ENCODE measurements at places on chromosomes 6 and 20. TPM values are rescaled to one million over a fixed set of nuclear protein-coding genes. Genes with fewer than 3 reads are reported as not detected.

DNA sequence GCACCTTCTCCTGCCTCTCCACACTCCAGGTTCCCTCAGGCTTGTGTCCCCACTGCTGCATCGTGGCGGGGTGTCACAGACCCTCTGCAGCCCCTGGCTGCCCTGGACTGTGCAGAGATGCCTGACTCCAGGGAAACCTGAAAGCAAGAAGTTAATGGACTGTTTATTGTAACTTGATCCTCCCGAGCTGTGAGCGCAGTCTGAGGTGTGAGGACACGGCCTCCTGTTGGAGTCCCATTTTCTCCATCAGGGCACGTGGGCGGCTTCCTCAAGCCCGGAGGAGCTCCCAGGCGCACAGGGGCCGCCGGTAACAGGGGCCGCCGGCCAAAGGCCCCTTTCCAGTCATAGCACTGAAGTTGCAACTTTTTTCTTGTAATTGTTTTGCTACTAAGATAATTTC lies 16.9 kb downstream of the RBM38 start:
- peaks cover 30% of the 10 kb centered on the region for H3K36me3 ChIP-seq
- H3K4me1 ChIP-seq, result peaks cover 72% of the 10 kb centered on the region
- H3K4me3 ChIP-seq, result no peak overlapping the region
- peak; percentile 67 for DNase-seq
- peak overlapping the region; percentile 97 for H3K27ac ChIP-seq

DNA sequence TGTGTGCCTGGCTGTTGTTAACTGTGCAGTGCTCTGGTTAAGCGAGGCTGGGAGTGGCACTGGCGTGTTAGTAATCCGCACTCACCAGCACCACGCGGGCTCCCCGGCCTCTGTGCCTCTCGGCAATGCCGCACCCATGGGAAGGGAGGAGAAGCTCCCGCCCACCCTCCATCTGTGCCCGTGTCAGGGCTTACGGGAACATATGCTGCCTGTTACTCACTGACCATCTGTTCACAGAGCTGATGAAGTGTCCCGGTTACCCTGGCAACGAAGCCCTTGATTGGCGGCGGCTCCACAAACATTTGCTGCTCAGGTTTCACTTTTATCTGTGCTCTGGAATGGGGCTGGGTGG lies 114.7 kb downstream of the PSMB1 start:
- H3K27ac ChIP-seq, result peak overlapping the region; percentile 97
- H3K4me1 ChIP-seq, result peaks cover 58% of the 10 kb centered on the region
- H3K4me3 ChIP-seq, result peak overlapping the region; percentile 30
- DNase-seq, result peak; percentile 98

DNA sequence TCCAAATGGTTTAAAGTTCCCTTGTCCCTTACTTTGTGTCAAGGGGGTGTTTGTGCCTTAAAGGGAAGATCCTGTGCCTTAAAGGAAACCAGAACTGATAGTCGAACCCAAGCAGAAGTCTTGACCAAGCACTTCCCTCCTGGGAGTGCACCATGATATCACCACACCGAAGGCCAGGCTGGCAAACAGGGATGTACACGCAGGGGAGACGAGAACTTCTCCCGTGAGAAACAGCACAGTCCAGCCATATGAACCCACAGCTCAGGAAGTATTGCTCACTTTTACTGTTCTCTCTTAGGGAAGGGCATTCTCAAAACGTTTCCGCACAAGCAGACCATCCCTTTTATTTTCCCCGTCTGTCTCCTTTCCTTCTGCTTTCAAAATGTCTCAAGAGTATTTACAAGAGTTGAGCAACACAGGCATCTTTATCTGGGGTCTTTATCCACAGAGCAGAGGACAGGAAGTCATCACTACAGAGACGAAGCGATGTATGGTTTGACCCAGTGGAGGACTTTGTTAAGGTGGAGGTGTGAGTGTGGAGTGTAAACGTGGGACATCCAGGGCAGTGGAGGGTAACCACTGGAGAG lies 12.8 kb upstream of the SERPINB1 start:
- peaks cover 6% of the 10 kb centered on the region for H3K4me1 ChIP-seq
- DNase-seq, result no peak
- H3K4me3 ChIP-seq, result peak overlapping the region; percentile 57
- peak overlapping the region; percentile 78 for H3K27ac ChIP-seq

DNA sequence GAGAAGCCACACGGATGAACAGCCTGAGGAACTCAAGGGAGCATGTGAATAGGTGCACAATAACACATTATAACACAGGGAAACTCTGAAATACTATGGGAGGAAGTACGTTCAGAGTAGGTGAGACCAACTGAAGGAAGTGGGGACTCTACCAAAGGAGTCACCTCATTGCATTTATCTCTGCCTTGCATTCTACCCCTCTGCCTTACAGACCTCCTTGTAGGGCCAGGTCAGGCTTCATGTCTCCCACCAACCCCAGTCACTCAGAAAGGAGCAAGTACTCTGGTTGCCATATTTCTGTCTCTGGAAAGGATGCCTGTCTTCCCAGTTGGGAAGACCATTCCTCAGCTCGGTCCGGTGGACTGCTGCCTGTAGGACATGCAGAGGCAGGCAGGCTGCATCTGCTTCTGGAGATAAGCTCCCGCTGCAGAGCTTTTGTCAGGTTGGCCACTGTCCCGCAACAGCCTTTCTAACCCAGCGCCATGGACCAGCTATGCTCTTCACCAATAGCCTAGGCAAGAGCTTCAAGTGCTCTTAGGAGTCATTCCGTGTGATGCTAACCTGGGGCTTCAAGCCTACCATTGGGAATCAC lies 51.6 kb upstream of the ASIP start:
- no peak for DNase-seq
- H3K36me3 ChIP-seq, result no peaks in the 10 kb centered on the region
- no peaks in the 10 kb centered on the region for H3K27me3 ChIP-seq
- H3K4me1 ChIP-seq, result no peaks in the 10 kb centered on the region
- H3K27ac ChIP-seq, result no peak overlapping the region

DNA sequence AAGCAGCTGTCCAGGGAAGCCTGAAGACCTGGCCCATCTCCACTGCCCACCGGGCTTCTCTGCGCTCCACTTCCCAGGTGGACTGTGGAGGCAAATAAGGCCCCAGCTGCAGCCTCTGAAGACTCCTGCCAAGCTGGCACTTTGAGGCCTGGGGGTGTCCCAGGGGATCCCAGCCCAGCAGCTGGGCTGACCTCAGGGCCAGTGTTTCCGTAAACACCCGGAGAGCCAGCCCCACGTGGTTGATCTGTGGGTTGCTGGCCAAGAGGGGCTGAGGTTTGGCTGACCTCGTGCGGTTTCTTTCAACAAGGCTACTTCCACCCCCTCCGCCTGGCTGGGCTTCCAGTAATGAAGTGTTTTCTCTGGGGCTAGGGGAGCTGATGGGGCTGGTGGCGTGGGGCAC lies 12.4 kb upstream of the CCN5 start:
- no peaks in the 10 kb centered on the region for H3K36me3 ChIP-seq
- DNase-seq, result peak; percentile 76
- H3K27me3 ChIP-seq, result no peaks in the 10 kb centered on the region
- peaks cover 46% of the 10 kb centered on the region for H3K4me1 ChIP-seq
- peak overlapping the region; percentile 72 for H3K27ac ChIP-seq
- H3K4me3 ChIP-seq, result no peak overlapping the region

DNA sequence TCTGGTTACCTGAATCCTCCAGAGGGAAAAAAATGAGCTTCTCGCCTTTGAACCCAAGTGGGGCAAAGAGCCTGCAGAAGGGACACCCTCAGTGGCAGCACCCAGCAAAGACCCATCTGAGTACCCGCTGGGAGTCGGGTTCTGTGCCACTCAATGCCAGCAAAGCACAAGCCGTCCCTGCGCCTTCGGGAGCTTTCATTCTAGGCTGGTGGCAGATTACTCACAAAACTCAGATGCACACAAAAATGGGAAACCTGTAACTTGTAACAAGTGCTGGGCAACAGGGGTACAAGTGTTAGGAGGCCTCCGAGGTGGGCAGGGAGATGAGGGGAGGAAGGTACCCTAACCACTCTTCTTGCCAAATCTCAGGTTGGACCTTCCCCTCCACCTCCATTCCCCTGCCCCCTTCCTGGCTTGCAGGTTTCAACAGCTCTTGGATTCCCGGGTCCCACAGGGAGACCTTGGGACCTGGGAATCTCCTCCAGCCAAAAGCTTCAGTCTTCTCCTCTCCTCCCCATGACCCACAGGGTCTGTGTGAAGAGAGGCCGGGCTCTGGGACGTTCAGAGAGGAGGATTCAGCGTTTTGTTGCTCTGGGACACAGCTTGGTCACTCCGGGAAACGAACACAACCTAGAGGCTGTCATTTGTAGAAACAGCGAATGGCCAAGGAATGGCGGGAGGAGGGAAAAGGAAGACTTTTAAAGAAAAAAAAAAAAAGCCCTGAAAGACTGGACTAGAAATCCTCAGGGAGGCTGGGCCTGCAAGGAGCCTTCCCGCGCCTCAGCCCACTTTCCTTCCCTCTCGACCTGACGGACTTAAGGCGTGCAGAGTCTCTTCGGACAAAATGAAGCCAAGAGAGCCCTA lies 1.2 kb upstream of the PARD6B start:
- peaks cover 32% of the 10 kb centered on the region for H3K4me1 ChIP-seq
- H3K27ac ChIP-seq, result peak overlapping the region; percentile 84
- H3K27me3 ChIP-seq, result no peaks in the 10 kb centered on the region
- H3K4me3 ChIP-seq, result peak overlapping the region; percentile 66
- no peaks in the 10 kb centered on the region for H3K36me3 ChIP-seq

DNA sequence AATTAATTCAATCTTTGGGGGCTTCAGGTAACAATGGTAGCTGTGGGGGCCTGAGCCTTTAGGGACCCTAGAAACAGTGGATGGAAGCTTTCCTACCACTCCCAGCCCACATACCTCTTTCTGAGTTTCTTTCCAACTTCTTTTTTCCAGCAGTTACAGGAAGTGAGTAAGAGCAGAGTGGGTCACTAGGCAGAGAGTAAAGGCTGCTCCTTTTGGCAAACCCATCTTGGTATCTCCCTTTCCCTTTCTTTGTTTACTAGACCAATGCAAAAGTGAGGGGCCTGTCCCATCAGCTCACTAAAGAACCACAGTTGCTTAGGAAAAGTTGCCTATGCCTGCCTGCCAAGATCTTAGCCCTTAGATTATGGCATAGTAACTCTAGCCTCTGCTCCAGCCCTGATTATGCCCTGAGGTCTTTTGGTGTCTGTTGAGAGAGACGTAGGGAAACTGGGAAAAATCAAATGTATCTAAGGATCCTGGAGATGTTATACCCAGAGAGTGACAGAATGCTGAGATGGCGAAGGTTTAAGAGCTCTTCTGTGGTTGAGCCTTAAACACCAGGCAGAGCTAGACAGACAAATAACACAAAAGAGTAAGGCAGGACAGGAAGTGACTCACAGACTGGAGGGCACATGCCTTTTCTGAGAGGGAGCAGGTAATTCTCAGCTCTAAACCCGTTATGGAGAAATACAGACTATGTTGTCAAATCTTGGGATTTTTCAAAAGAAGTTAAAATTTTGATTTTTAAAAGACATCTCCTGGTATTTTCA lies 31.3 kb downstream of the TRMT6 start:
- DNase-seq, result no peak
- H3K4me3 ChIP-seq, result no peak overlapping the region
- no peak overlapping the region for H3K27ac ChIP-seq
- no peaks in the 10 kb centered on the region for H3K27me3 ChIP-seq

GRCh38 chr6:144346719-144347447 lies 61.7 kb downstream of the UTRN start:
- H3K4me3 ChIP-seq, result no peak overlapping the region
- no peak for DNase-seq
- H3K27ac ChIP-seq, result no peak overlapping the region
- peaks cover 53% of the 10 kb centered on the region for H3K4me1 ChIP-seq
- H3K36me3 ChIP-seq, result no peaks in the 10 kb centered on the region
- H3K27me3 ChIP-seq, result no peaks in the 10 kb centered on the region

DNA sequence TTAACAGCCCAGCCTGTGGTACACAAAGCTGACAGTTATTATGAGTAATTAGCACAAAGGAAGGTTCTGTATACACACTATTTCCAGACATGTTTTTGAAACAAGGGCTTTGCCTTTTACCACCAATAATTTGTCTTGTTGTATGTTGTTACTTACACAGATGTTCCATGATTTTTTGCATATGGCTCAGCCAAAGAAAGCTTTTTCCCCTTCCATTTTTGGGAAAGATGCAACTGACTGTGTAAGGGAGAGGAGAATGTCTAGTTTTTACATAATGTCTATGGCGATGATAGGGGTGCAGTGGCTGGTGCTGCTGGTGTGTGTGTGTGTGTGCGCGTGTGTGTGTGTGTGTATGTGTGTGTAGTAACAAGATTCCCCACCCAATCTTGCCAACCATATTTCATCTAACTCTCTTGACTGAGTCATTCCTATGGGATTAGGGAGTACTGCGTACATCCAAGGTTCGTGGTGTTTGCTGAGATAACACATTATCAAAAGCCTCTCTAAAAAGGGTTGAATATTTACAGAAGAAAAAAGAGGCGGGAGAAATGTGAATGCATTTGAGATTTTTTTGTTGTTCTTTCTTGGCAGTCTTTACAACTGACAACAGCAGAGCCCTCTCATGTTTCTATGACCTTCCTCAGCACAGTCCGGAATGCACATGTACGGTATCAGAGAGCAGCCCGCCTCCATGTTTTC lies 192.2 kb downstream of the GMPR start:
- no peak overlapping the region for H3K4me3 ChIP-seq
- DNase-seq, result no peak
- no peaks in the 10 kb centered on the region for H3K36me3 ChIP-seq
- H3K27ac ChIP-seq, result no peak overlapping the region
- peaks cover 10% of the 10 kb centered on the region for H3K4me1 ChIP-seq
- H3K27me3 ChIP-seq, result no peaks in the 10 kb centered on the region

DNA sequence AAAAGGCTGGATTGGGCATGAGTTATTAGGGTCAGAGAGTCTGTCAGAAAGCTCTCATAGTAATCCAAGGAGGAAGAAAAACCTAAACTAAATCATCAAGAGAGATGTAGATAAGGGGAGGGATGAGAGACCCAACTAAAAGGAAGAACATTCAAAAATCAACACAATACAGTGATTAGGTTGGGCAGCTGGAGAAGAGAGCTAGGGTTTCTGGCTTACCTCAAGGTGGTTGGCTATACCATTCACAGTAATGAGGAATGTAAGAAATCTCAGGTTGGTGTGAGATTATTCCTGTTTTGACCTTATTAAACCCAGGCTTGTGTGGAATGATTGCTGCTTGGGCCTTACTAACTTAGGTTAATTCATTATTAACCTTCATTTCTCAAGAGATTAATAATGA lies 6.2 kb upstream of the COX7A2 start:
- no peak overlapping the region for H3K27ac ChIP-seq
- H3K4me3 ChIP-seq, result no peak overlapping the region
- no peak for DNase-seq
- H3K27me3 ChIP-seq, result no peaks in the 10 kb centered on the region
- H3K4me1 ChIP-seq, result no peaks in the 10 kb centered on the region

GRCh38 chr6:165663736-165664558 lies 906 bp upstream of the PDE10A start:
- H3K4me1 ChIP-seq, result peaks cover 17% of the 10 kb centered on the region
- DNase-seq, result no peak

Gene KIAA0408
- 53.9 TPM for total RNA-seq

Gene FNDC11
- total RNA-seq, result not detected

Gene HCK
- 4.6 TPM for total RNA-seq

Gene OPRM1
- total RNA-seq, result not detected

Gene DACT2
- not detected for total RNA-seq

Gene THBD
- total RNA-seq, result 9.0 TPM

Gene BMP2
- 2.8 TPM for total RNA-seq

Gene CTAGE9
- not detected for total RNA-seq

Gene GRM4
- total RNA-seq, result 0.03 TPM

Gene TAAR8
- total RNA-seq, result not detected
